NCI-H2107 (cell line): ENCODE measurements at places on chromosomes 16 and 17.

DNA sequence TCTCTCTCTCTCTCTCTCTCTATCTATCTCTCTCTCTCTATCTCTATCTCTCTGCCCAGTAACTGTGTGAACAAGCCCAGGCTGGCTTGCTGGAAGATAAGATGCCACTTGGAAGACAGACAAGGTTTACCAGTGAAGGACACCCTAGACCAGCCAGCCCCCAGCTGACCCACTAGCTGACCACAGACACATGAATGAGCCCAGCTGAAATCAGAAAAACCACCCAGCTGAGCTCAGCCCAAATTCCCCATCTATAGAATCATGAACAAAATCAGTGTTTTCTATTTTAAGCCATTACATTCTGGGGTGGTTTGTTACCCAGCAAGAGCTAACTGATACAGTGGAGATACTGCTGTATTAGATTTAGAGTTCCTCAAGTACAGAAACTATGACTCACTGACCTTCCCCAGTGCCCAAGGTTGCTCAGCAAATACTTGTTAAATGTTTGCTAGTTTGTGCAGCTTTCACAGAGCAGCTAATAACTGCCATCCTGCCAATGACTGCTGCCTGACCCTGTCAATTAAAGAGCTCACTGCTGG lies 18.0 kb downstream of the EMP2 start:
- no peak for DNase-seq

DNA sequence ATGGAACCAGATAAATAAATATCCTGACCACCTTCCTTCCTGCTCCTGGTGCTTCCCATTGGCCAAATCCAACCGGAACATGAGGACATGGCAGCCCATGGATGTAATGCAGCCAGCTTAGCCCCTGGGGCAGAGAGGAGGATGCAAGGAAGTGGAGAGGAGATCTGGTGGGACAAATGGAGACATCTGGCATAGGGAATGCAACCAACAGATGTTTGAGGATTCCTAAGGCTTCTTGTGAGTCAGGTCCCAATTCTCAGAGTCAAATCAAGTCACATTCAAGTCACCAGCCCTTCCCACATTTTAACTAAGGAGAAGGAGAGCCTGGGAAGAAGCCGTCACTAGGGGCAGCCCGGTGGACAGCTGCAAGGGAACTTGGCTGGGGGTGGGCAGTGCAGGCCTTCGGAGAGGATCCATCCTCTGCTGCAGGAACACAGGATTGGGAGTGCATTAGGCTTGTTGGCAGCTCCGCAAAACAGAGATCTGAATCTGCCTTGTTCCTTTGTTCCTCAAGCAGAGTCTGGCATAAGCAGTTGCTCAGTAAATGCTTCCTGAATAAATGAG lies 62.8 kb upstream of the HS3ST2 start:
- no peak for DNase-seq

GRCh38 chr16:19127674-19128131 lies 13.9 kb downstream of the ITPRIPL2 start:
- no peak for DNase-seq

GRCh38 chr16:26765087-26765486 lies 301.6 kb upstream of the C16orf82 start:
- no peak for DNase-seq

DNA sequence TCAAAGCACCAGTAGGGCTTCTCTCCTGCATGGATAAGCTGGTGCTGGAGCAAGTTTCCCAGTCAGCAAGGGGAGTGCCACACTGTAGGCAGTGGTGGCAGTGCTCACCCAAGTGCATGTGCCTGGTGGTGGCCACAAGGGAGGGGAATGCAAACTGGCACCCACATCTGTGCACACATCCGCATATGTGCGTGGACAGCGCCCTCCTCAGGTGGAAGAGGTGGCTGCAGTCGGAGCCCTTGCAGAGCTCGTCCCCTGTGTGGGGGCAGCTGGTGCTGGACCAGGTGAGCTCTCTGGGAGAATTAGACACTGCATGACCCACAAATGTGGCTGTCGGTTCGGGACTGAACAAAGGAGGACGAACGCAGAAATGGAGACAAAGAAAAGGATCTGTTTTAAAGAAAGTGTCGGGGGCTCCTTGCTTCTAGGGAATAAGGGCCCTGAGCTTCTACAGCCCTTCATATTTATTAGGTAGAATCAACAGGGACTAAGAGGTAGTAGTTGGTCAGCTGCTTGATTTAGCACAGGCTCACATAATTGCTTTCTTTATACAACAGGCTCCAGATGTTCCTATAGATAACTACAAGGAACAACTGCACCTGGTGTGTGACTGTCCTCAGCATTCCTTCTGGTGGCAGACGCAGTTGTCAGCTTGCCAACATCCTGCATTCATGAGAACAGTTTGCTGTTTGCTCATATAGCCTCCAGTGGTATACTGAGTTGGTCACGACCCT lies 5.3 kb upstream of the ZNF689 start:
- DNase-seq = no peak

DNA sequence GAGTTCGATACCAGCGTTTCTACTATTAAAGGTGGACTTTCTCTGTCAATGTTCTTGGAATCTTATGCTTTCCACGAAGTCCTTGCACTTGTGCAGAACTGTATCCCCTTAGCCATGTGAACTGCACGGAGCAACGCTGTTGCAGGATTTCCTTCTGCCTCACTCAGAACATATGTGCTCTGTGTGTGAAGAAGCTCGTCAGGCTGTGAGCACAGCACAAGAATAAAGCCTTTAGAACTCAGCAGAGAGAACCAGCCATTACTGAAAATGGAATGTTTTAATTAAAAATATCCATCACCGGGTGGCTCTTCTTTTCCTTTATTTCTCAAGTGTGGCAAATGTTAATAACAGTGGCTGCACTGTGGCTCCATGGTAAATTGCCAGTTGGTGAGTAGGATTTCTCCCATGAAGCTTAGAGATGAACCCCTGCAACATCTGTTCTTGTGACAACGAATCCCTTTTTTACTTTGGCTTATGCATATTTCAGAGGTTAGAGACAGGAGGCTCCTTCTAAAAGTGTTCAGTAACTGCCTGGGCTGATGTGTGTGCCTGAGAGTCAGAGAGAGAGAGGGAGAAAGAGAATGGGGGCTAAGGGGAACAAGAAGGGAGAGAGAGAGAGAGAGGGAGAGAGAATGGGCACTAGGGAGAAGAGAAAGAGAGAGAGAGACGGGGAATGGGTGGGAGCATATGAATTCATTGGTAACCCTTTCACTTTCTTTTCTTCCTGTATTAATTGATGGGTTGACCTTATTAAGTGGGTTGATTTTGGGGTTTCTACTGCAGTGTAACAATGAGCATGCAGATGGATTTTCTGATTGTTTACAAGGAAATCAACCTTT lies 50.0 kb downstream of the RPTOR start:
- no peak for DNase-seq

DNA sequence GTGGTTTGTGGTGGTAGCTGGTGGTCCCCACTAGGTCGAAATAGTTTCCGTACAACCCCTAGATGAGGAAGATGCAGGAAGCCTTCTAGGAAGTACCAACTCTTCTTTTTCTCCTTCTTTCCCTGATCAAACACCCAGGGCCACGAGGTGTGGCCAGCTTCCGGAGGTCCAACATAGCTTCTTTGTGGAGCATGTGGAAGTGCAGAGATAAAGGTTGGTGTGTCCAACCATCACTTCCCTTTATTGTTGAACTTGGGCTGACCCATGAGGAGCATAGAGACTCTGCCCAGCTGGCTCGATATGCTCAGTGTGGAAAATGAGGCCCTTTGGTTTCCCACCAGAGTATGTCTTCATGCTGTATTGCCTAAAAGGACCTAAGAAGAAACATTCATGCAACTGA lies 6.3 kb upstream of the RGS9 start:
- DNase-seq = no peak
